ENCODE measurements at places on chromosomes 13 and 19. TPM values are rescaled to one million over a fixed set of nuclear protein-coding genes. Genes with fewer than 3 reads are reported as not detected.

- DNase-seq = no peak
These were observed 62.3 kb downstream of the SGCG start for GRCh38 chr13:23243066-23243465.

Gene SLC17A7
- 0.04 TPM for polyA plus RNA-seq

- DNase-seq = peak; percentile 7
These were observed 86.1 kb downstream of the THSD1 start for GRCh38 chr13:52319876-52320275.

Gene GFY
- polyA plus RNA-seq = not detected

DNA sequence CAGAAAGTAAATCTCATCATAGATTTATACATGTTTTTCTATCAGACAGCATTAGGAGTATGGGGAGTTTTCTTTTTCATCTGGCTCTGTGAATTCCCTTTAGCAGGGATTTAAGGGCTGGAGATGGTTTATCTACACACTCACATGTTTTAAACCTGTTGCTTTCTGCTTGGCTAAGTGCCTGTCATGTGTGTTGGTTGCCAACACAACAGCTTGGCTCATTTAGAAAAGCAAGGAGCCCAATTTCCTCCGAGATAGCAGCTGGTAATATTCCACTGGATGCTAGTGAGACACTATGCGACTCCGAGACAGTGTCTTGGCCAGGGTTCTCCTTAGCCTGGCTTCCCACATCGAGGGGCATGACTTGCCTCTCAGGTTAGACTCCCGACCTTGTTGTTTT is 83.3 kb downstream of the KLF5 start:
- no peak for DNase-seq

- DNase-seq = no peak
These were observed 10.0 kb downstream of the ZNF383 start for GRCh38 chr19:37227996-37228395.

Gene SIGLECL1
- not detected for polyA plus RNA-seq

Gene ELANE
- polyA plus RNA-seq = not detected

Data from foreskin keratinocyte (primary cell).